ENCODE measurements at places on chromosomes 4 and X. TPM values are rescaled to one million over a fixed set of nuclear protein-coding genes. Genes with fewer than 3 reads are reported as not detected.

The GAGE12E gene
- total RNA-seq = not detected

The MAGEC2 gene
- not detected for total RNA-seq

The HPSE gene
- total RNA-seq = 10.9 TPM

The CDKL5 gene
- 2.6 TPM for total RNA-seq

The DCAF4L1 gene
- 0.33 TPM for total RNA-seq

The AADAT gene
- total RNA-seq = not detected

The RBMX gene
- total RNA-seq = 318 TPM

The DUSP9 gene
- 0.15 TPM for total RNA-seq

DNA sequence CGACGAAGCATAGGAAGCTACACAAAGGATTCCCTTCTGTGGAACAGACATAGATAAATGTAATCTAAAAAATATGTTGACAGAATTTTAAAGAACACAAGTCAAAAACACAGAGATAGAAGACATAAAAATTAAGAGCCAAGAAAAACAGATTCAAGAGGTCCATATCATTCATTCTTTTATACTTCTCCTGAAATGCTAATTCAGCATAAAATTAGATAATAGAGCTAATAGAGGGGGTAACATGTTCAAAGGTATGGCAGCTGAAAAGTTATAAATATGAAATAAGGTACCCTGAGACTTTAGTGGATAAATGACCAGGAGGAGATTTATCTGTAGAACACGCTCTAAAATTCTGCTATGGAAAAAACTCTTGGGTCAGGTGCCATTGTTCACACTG is 37.4 kb upstream of the PRSS48 start:
- DNase-seq = no peak
- H3K4me1 ChIP-seq = no peaks in the 10 kb centered on the region
- H3K27me3 ChIP-seq = no peaks in the 10 kb centered on the region
- H3K27ac ChIP-seq = no peak overlapping the region

- DNase-seq = no peak
- H3K27me3 ChIP-seq = peaks cover 36% of the 10 kb centered on the region
- H3K4me3 ChIP-seq = no peak overlapping the region
- no peak overlapping the region for H3K27ac ChIP-seq
Observed at GRCh38 chr4:112526061-112526460, 10.1 kb upstream of the NEUROG2 start.

DNA sequence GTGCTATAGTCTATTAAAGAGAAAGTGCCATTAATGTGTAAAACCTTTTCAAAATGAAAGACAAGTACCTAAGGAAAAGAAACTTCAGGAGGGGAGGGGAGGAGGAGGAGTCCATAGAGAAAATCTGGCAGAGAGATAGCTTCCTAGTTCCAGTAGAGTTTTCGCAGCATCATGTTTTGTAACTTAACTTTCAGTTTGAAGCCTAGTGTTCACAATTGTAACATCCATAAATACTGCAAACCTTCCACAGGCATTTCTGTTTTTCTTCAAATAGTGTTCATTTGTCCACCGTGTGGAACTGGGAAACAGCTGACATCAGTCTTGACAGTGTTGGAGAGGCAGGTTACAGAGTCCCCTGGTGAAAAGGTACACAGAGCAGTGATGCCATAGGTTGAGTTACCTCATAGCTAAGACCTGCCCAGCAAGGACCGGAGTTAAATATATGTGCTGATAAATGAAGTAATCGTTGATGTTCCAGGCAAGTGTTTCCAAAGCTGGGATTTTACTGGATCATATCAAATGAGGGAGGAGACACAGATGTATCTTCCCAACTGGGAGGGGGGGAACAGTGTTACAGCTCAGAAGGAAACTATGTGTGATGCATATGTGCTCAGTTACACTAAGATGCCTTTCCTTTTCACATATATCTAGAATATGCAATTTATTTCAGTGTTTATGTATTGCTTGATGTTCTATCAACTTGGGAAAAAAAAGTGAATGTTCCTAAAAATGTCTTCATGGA is 369.5 kb upstream of the FAM241A start:
- H3K27ac ChIP-seq = no peak overlapping the region
- H3K27me3 ChIP-seq = no peaks in the 10 kb centered on the region
- no peak overlapping the region for H3K4me3 ChIP-seq

GRCh38 chrX:128975745-128976144 is 547.5 kb downstream of the SMARCA1 start:
- no peaks in the 10 kb centered on the region for H3K27me3 ChIP-seq
- no peak overlapping the region for H3K4me3 ChIP-seq
- no peaks in the 10 kb centered on the region for H3K4me1 ChIP-seq
- no peak overlapping the region for H3K27ac ChIP-seq
- H3K36me3 ChIP-seq = no peaks in the 10 kb centered on the region
- no peak for DNase-seq

DNA sequence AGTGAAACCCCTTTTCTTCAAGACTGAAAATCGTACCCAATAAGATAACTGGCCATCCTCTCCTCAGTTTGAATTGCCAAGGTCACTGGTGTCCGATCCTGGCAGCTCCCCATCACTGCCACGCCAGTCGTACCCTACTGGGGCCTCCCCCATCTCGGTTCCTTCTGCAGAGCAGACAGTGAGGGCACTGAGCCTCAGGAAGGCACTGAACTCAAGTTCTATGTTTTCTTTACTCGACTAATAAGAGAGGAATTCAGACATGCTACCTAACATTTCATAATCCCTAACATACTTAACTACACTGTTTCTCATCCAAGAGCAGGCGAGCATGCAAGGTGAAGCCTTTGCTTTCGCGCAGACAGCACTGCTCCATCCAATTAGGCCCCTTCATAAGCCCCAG is 23.4 kb downstream of the ZFYVE28 start:
- DNase-seq = no peak
- H3K4me3 ChIP-seq = no peak overlapping the region
- H3K27ac ChIP-seq = peak overlapping the region; percentile 61
- no peaks in the 10 kb centered on the region for H3K36me3 ChIP-seq
- H3K4me1 ChIP-seq = peaks cover 18% of the 10 kb centered on the region

DNA sequence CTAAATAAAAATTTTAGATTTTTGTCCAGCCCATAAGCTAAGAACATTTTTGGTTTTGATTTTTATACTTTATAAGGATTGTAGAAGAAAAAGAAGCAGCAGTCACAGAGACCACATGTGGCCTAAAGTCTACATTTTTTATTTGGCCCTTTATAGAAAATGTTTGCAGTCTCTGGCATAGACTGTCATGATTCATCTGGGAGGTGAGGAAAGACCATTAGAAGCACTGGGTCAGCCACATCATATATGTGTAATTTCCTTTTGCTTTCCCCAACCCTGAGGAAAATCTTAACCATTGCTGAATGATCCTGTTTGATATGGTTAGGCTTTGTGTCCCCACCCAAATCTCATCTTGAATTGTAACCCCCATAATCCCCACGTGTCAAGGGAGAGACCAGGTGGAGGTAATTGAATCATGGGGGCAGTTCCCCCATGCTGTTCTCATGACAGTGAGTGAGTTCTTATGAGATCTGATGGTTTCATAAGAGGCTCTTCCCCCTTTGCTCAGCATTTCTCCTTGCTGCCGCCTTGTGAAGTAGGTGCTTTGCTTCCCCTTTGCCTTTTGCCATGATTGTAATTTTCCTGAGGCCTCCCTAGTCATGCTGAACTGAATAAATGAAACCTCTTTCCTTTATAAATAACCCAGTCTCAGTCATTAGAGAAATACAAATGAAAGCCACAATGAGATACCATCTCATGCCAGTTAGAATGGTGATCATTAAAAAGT is 12.1 kb upstream of the COPS4 start:
- H3K27ac ChIP-seq = no peak overlapping the region
- no peaks in the 10 kb centered on the region for H3K27me3 ChIP-seq
- H3K4me1 ChIP-seq = no peaks in the 10 kb centered on the region
- no peak overlapping the region for H3K4me3 ChIP-seq
- no peaks in the 10 kb centered on the region for H3K36me3 ChIP-seq

DNA sequence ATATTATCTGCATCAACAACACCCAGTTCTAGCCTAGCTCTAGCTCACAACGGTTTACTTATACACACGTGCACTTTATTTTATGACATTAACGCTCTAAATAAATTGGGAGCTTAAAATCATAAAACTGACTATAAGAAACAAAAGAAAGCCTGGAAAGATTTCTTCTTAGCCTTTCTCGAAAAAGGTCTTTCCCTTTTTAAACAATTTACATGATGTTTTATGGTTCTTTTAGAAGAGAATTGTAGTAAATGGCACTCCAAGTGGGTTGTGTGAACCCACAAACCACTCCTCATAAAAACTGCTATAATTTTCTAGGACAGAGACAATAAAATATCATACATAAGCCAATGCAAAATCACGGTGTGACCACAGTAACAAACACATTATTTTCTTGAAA is 23.1 kb downstream of the STX18 start:
- no peaks in the 10 kb centered on the region for H3K36me3 ChIP-seq
- peaks cover 4% of the 10 kb centered on the region for H3K4me1 ChIP-seq
- DNase-seq = no peak
- no peak overlapping the region for H3K4me3 ChIP-seq

- no peaks in the 10 kb centered on the region for H3K27me3 ChIP-seq
- DNase-seq = no peak
- H3K36me3 ChIP-seq = no peaks in the 10 kb centered on the region
- no peak overlapping the region for H3K4me3 ChIP-seq
Observed at GRCh38 chr4:93617606-93618005, 210.9 kb upstream of the ATOH1 start.

DNA sequence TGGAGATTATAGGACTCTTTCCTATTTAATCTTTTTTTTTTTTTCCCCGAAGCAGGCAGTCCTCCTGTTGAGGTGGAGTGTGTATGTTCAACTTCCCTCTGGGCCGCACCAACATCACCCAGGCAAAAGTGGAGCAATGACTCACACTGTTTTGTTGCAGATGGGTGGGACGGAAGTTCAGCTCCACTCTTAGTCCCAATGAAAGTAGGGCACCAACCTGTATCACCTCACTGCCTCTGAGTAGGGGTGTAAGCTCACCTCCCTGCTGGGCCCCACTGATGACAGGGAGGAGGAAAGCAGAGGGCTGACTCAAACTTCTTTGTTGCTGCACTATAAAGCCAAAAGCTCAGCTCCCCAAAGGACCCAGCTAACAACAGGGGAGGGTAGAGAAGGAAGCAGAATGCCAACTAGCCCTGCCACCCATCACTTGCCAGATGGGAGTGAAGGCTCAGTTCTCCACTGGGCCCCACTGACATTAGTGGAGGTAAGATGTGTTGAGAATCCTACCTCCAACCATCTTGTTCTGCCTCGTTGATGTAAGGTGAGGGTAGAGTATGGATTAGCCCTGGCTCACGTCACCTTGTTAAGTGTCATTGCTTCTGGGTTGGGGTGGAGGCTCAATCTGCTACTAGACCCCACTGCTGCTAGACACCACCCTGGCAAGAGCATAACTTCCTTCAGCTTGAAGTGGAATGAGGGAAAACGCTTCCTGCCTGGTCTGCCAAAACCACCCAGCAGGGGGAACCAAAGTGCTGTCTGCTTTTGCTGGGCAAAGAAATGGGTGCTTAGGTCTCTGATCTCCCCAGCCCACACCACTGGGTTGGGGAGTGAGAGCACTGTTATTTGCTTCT is 14.1 kb downstream of the RPS6KA3 start:
- DNase-seq = peak; percentile 67
- H3K27ac ChIP-seq = no peak overlapping the region
- H3K4me3 ChIP-seq = no peak overlapping the region
- H3K4me1 ChIP-seq = peaks cover 42% of the 10 kb centered on the region
- no peaks in the 10 kb centered on the region for H3K36me3 ChIP-seq
- no peaks in the 10 kb centered on the region for H3K27me3 ChIP-seq

GRCh38 chrX:20032201-20032600 is 41.3 kb upstream of the BCLAF3 start:
- H3K27ac ChIP-seq = no peak overlapping the region
- H3K4me3 ChIP-seq = no peak overlapping the region
- H3K36me3 ChIP-seq = no peaks in the 10 kb centered on the region
- H3K4me1 ChIP-seq = no peaks in the 10 kb centered on the region
- H3K27me3 ChIP-seq = no peaks in the 10 kb centered on the region

GRCh38 chr4:145760961-145761929 is 81.3 kb downstream of the C4orf51 start:
- H3K27me3 ChIP-seq = no peaks in the 10 kb centered on the region
- no peak overlapping the region for H3K4me3 ChIP-seq
- no peaks in the 10 kb centered on the region for H3K4me1 ChIP-seq
- H3K27ac ChIP-seq = no peak overlapping the region

- no peak overlapping the region for H3K27ac ChIP-seq
- H3K36me3 ChIP-seq = peaks cover 22% of the 10 kb centered on the region
- no peaks in the 10 kb centered on the region for H3K4me1 ChIP-seq
- H3K4me3 ChIP-seq = no peak overlapping the region
Observed at GRCh38 chr4:6059375-6059805, 41.2 kb upstream of the C4orf50 start.
